ENCODE measurements at places on chromosomes 7 and 10. TPM values are rescaled to one million over a fixed set of nuclear protein-coding genes. Genes with fewer than 3 reads are reported as not detected.

GRCh38 chr7:7550663-7551062, 15.0 kb upstream of the COL28A1 start:
- peak; percentile 57 for DNase-seq

GRCh38 chr10:102262744-102263370, 17.5 kb downstream of the GBF1 start:
- DNase-seq = no peak

GRCh38 chr10:92571649-92572048, 2.2 kb downstream of the IDE start:
- DNase-seq = no peak

- no peak for DNase-seq
Observed at GRCh38 chr10:77555591-77556212, 81.9 kb downstream of the KCNMA1 start.

- no peak for DNase-seq
Observed at GRCh38 chr10:27844223-27844622, 98.6 kb upstream of the MKX start.

- peak; percentile 50 for DNase-seq
Observed at GRCh38 chr7:135877805-135878204, 99.4 kb downstream of the MTPN start.

GRCh38 chr10:132173185-132173584, 13.6 kb upstream of the DPYSL4 start:
- no peak for DNase-seq

GRCh38 chr7:137020351-137020750, 151.9 kb downstream of the CHRM2 start:
- no peak for DNase-seq

- no peak for DNase-seq
Observed at GRCh38 chr7:30193336-30193943, 58.7 kb downstream of the MTURN start.

- no peak for DNase-seq
Observed at GRCh38 chr7:51629206-51629605, 312.6 kb upstream of the COBL start.

- DNase-seq = no peak
Observed at GRCh38 chr7:146175716-146176115, 59.1 kb downstream of the CNTNAP2 start.

DNA sequence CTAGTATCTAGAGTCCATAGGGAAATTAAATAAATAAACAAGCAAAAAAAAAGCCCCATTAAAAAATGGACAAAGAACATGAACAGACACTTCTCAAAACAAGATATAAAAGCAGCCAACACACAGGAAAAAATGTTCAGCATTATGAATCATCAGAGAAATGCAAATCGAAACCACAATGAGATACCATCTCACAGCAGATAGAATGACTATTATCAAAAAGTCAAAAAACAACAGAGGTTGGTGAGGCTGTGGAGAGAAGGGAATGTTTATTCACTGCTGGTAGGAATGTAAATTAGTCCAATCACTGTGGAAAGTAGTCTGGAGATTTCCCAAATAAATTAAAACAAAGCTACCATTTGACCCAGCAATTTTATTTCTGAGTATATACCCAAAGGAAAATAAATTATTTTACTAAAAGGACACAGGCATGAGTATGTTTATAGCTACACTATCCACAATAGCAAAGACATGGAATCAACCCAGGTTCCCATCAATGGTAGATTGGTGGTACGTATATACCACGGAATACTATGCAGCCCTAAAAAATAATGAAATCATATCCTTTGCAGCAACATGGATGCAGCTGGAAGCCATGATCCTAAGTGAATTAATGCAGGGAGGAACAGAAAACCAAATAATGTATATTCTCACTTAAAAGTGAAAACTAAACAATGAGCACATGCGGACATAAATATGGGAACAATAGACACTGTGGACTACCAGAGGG, 366.5 kb upstream of the SEMA3C start:
- peak; percentile 74 for DNase-seq

DNA sequence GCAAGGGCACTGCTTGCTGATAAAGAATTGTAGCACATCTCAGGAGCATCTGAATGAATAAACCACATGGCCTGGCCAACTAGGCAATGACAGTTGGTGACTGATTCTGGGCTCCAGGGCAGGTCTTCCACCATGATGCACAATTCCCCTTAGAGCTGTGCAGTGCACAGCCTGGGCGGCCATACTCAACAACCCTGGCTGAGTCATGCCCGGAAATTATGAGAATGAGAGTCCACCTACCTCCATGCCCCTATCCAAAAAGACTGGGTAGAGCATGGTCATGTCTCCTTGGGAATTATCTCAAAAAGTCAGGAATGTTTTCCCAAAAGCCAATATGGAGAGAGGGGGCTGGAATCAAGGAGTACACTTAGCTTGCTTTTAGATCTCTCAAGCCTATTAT, 425.6 kb downstream of the PLXNA4 start:
- no peak for DNase-seq

DNA sequence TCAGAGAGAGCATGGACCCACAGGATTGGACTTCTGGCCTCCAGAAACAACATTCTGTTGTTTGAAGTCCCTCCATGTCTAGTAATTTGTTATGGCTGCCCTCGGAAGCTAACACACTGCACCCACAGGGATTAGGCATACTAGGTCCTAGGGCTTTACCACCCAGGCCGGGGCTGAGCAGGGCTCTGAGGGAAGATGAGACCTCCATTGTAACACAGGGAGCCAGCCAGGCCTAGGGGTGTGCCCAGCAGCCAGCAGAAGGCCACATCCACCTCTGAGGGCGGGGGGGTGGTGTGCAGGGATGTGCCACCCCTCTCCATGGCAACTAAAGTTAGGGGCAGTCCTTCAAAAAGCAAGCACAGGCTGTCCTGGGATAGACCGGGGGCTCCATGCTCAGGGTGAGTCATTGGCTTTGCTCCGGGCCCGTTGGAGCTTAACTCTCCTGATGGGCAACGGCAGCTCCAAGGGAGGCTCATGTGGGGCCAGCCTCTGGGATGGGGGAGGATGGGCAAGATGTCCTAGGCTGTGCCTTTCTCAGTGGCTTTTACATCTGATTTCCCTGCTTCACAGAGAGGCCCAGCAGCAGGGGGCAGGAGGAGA, 96.6 kb upstream of the GPR26 start:
- no peak for DNase-seq

DNA sequence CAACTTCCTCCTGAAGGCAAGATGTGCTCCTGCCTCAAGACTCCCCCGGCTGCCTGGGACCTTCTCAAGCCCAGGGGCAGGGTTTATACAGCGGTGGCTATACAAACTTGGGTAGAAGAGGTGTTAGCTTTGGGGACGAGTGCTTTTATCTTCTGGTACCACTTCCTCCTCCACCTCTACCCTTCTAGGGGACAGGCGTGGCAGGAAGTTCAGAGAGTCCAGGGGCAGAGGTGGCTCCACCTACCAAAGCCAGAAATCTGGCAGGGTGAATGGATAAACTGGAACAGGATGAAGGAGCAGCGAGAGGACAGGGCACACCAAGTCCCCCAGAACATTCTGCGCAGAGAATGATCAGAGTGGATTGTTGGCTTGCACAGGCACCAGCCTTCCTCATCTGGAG, 24.0 kb upstream of the TM9SF3 start:
- DNase-seq = no peak

GRCh38 chr7:67655168-67655567, 658.5 kb downstream of the TYW1 start:
- no peak for DNase-seq

DNA sequence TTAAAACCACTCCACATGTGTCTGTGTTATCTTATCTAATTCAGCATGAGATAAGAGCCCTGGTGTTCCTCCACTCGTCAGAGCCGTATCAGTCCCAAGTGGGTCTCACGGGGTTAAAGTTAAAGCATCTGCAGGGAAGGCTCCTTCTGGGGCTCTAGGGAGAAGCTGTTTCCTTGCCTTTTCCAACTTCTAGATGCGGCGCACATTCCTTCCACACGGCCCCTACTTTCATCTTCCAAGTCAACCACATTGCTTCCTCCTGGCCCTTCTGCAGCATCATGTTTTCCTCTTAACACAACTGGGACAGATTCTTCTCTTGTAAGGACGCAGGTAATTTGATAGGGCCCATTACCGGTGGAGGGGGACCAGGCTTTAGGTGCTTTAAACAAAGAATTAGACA, 620.1 kb upstream of the DPP6 start:
- no peak for DNase-seq

The SYNPO2L gene
- not detected for total RNA-seq

The ACSM6 gene
- not detected for total RNA-seq

The TSPAN15 gene
- 51.0 TPM for total RNA-seq

The OR6V1 gene
- not detected for total RNA-seq

The SEC61G gene
- 719 TPM for total RNA-seq

The TEX36 gene
- not detected for total RNA-seq
